Foreskin fibroblast (primary cell): ENCODE measurements at places on chromosomes 16 and 17.

- DNase-seq, result no peak
Observed at GRCh38 chr17:42651392-42651791, 7.7 kb upstream of the TUBG2 start.

DNA sequence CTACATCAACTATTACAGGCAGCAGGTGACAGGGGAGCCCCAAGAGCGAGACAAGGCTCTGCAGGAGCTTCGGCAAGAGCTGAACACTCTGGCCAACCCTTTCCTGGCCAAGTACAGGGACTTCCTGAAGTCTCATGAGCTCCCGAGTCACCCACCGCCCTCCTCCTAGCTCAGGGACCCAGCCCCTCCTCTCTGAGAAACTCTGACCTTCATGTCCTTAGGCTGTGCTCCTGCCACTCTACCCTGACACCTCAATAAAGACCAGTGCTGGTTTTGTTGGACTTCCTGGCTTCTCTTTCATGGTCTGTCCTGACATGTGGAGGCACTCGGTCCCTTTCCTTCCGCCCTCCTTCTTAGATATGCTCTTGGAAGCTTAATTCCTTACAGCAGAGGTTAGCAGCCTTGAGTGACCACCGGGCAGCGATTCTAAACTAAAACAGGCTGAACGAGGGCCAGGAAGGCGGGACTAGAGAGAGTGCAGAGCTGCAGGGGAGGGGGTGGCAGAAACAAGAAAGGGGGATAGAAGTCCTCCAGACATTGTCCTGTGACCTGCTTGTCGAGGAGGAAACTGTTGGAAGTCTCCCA lies 915 bp downstream of the AHSP start:
- no peak for DNase-seq

DNA sequence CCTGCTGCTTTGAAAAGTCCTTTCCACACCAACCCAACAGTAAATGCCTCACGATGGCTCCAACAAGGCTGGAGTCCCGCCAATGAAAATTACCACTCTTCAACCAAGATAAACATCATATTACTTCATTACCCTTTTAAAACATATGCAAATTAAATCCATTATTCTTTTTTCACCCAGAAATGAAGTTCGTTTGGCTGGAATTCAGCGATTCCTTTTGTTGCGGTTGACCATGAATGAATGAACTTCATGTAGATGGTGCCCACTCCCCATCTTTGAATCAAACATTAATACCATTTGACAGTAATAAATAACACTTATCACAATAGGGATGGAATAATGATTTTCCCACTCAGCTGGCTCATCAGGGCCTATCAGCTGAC lies 211.5 kb upstream of the TOX3 start:
- no peak for DNase-seq

DNA sequence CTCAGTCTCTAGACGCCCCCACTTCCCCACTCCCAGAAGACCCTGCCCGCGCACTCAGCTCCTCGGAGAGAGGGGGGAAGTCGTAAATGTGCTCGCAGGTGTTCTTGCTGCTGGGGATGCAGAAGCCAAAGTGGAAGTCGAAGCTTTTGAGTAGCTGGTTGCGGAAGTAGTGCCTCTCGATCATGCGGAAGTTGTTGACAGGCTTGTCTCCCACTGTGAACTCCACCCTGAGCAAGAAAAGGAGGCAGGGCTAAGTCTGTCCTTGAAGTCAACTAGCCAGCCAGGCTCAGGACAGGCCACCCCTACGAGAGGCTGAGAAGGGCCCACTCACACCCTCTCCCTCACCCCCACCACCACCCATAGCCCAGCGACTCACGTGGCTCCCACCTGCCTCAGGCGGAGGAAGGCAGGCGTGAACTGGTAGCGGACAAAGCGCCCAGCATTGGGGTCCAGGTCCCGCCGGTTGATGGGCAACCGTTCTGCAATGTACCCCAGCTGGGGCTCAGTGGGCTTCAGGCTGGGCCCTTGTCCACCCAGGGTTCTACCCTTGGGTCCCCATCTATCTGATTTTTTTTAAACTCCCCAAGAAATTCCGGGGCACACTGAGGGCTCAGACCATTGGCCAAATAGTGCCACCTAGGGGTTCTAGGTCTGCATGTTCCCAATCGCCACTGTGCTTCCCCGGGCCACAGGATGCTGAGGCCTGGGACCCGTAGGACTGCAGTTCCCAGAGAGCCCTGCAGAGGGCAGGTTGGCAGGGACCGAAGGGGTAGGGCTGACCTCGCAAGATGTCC lies 4.6 kb downstream of the UNC119 start:
- DNase-seq, result peak; percentile 85

- no peak for DNase-seq
Observed at GRCh38 chr17:40796846-40797245, 2.9 kb downstream of the KRT28 start.

DNA sequence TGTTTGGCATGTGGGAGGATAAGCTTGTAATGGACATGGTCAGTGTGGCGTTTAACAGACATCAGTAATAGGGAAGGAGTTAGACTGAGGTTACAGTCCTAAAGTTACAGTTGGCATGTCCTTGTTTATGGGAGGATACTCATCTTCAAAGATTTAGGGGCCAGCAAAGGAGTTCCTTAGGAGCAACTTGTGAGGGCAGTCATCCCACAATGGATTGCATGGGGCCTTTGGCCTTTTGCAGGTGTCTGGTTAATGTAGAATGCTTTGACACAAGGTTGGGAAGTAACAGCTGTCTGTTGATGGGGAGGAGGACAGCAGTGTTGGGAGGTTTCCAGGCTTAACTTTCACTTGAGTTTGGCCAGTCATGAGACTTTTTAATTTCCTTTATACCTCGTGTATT lies 2.2 kb downstream of the NUBP1 start:
- no peak for DNase-seq

- DNase-seq, result peak; percentile 47
Observed at GRCh38 chr17:1398931-1399678, 917 bp downstream of the YWHAE start.

DNA sequence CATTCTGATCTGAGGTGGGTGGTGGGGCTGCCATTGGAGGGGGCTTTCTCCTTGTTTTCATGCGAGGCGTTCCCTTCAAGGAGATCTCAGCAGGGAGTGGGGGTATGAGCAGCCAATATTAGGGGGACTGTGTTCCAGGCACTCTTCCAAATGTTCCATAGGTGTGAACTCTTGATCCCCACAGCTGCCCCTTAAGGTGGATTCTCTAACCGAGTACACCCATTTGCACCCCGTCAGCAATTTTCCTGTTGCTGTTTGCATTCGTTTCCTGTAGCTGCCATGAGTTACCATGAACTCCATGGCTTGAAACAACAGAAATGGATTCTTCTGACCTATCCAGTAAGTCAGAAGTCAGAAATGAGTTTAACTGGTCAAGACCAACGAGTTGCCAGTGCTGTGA lies 3.7 kb upstream of the PRR15L start:
- no peak for DNase-seq

DNA sequence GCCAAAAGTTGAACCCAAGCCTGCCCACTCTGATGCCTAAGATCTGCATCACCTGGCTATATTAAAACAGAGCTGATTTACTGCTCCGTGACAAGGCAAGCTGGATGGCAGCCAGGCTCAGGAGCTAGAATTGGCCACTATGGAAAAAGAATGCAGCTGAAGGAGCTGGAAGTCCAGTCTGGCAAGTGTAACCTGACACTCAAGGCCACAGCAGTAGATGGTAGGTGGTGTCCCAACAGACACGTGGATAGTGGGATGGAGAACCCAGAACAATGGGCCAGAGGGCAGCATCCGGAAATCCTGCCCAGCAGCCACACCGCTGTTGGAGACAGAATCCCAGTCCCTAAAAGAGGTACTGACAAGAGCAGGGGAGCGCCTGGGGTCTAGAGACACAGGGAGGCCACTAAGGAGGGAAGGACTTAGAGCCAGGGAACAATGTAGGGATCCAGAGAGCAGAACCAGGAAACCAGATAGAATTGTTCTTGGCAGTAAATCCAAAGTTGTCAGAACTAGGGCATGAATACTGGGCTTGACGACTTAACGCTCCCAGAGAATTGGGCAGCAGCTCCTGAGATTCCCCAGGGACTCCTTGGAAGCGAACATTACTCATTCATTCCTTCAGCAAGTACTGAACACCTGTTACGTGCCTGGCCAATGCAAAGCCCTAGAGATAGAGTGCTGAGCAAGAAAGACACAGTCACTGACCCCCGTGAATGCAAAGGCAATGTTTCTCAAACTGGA lies 85.7 kb downstream of the CDYL2 start:
- DNase-seq, result peak; percentile 25

- peak; percentile 76 for DNase-seq
Observed at GRCh38 chr16:88194397-88195268, 188.1 kb upstream of the ZNF469 start.

DNA sequence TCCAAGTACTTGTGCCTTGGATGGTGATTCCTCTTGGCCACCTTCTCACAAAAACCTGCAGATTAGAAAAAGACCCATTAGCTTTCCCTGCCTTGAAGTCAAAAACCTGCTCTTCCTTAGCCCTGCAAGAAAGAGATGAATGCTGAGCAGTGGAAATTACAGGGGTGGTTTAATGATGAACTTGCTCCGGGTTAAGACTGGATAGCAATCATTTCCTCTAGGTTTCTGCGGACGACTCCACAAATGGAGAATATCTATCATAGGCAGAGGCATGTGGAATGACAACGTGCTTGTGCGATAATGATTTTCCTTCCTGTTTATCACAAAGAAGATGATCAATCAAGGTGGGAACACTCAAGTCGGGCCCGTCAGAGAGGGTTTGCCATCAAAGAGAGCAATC lies 201.2 kb upstream of the ERCC4 start:
- DNase-seq, result no peak

DNA sequence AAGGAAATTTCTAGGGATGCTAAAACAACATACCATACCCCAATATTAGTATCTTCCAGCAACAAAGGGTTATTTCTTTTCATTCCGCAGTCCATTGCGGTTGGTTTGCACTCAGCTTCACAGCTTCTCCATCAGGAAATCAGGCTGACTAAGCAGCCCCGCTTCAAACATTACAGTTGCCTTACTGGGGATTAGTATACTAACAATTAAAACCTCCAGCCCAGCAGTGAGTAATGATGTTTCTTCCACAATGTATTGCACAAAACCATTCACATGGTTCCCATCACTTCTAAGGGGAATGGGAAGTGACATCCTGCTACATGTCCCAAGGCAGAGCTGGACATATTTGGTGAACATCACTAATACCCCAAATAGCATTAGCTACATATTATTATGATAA lies 1384.9 kb downstream of the CDH8 start:
- DNase-seq, result no peak
